ENCODE measurements at places on chromosomes 2 and 18.

DNA sequence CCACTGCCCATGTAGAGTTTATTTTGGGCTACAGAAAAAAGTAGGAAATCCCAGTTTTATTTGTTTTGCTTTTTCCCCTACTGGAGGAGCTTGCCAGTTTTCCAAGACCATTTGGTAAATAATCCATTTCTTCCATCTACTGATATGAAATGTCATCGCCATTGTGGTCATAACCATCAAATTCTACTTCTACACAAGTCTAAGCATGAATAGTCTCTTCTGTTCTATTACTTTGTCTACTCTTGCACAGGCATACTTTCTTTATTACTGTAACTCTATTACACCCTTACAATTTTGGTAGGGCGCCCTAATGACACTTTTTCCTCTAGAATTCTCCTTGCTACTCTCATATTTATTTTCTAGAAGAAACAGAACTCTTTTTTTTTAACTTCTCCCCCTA lies 120.7 kb downstream of the ATAD2B start:
- no peak for DNase-seq

- no peak for DNase-seq
Observed at GRCh38 chr2:57902578-57902977, 144.0 kb upstream of the VRK2 start.

DNA sequence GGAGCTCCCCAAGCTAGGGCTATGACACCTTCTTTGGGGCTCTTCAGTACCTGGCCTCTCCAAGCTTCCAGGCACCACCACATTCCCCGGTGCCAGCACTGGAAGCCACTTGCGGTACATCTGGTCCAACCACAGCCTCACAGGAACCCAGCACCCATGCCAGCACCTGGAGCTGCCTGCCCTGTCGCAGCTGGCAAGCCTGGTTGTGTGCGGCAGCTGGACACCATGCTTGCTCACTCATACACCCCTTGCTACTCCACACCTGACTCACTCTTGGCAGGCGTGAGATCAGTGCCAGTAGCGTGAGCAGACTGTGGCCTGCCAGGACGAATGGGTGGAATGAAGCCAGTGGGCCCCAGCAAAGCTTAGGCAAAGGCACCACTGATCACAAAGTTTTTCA lies 34.0 kb downstream of the LRRTM4 start:
- no peak for DNase-seq

DNA sequence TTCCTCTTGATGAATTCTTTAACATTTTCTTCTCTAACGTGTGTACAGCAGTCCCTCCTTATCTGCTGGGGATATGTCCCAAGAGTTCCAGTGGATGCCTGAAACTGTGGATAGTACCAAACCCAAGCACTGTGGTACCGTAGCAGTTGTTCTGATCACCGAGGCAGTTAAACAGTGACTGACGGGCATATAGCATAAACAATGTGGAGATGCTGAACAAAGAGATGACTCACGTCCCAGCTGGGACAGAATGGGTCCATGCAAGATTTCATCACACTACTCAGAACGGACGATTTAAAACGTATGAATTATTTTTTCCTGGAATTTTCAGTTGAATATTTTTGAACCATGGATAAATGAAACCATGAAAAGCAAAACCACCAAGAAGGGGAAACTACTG lies 54.5 kb upstream of the SPAG16 start:
- DNase-seq: no peak

DNA sequence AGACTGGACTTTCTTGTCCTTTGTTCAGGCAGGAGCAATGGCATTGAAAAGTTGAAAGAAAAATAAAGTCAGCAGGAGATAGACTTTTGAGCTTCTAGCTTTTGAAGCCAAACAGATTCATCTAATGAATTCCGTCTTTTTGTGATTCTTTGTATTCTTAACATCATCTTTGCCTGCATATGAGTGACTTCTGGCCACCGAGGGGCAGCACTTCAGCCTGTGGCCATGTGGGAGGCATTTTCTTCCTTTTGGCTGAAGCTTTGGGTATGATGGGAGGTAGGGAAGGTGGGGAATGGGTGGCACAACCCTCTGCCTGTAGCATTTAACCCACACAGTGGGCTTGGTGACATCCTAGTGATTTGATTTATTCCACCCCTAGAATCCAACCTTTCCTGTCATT lies 220.6 kb downstream of the SETBP1 start:
- no peak for DNase-seq

- no peak for DNase-seq
Observed at GRCh38 chr2:42757981-42758740, 5.8 kb downstream of the OXER1 start.

DNA sequence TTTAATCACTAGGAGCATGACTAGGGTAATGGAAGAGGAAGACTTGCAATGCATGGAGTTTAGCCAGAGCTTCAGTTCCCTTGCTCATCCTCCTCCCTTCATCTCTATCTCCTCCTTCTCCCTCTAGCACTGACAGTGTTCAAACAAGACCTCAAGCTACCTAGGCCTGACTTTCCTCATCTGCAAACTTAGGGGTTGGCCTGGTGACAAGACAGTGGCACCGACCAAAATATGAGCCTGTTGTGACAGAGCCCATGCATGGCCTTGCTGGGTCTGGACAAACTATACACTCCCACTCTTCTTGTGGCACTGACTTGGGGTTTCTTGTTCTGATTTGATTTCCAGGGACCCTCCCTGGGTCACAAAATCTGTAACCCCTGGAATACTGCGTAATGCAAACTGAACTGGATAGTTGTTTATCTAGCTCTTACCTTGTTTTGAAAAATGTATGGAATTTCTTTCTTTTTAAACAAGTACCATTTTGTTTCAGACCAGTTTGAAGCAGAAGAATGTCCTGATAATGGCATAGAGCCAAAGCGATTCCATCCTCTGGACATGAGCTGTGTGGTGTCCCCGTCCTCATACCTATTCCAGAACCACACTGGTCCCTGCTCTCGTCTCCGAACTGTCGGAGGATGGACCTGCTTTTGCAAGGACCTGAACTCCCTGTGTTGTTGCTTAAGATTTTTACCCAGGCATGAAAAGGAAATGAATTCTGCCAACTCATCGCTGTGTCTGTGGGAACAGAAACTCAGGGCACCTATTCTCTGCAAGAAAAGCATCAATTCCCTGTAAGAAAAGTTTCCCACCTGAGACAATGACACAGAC lies 33.4 kb upstream of the PPP4R1 start:
- DNase-seq: no peak

DNA sequence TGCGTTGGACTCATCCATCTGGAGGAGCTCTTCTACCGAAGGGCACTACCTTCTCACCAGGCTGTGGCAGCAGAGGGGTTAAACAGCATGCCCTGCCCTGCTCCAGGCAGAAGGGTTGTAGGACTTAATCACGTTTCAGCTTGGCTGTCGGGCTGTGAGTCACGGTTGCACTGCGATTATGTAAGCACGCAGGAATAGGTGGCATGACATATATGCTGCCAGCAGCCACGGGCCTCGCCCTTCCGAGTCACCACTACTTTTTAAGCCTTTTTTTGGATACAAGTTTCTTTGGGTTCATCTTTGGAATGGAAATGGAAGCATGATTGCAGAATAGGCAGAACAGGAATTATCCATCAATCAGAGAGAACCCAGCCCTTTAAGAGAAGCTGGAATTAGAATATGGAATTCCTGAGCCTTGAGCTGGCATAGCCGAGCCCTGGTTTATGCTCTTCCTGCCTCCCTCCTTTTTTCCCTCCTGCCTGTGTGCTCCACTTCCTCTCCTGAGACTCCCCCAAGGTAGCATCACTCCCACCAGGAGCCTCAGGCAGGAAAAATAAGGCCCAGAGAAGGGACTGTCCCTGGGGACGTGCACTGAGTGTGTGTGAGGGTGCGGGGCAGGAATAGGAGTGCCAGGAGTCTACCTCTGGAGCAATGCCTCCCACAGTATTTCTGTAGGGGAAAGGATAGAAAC lies 86.8 kb downstream of the SEMA4F start:
- DNase-seq: no peak

- no peak for DNase-seq
Observed at GRCh38 chr2:186559370-186559769, 30.5 kb upstream of the ITGAV start.

DNA sequence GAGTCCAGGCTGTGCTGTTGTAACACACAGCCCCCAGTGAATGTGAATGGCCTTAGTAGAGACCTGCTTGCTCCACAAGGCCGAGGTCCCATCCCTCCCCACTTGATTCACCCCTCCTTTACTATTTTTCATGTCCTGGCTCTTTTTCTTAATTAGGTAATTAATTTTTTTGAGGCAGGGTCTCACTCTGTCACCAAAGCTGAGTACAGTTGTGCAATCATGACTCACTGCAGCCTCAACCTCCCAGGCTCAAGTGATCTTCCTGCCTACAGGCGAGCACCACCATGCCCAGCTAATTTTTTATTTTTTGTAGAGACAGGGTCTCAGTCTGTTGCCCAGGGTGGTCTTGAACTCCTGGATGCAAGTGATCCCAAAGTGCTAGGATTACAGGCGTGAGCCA lies 19.3 kb downstream of the FBLN7 start:
- no peak for DNase-seq

DNA sequence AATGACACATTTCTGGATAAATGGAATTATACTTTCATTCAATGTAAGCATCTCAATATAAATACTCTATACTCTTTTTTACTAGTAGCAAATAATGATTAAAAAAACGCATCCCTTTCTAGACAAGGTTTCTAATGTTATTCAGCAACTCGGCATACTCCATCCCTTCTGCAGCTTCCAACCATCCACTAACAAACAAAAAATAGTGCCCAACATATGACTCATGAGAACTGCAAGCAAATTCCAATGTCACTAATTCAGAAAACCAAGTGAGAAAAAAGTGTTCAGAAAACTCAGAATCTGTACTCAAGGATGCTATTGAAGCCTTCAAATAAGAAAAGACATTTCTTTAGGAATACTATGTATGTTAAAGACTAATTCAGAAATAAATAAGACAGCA lies 140.0 kb downstream of the BAZ2B start:
- DNase-seq: no peak

GRCh38 chr2:25988134-25988533 lies 5.8 kb upstream of the KIF3C start:
- DNase-seq: no peak

- DNase-seq: no peak
Observed at GRCh38 chr18:32378705-32379104, 92.0 kb downstream of the GAREM1 start.

GRCh38 chr18:58057291-58057965 lies 13.4 kb downstream of the NEDD4L start:
- no peak for DNase-seq

- DNase-seq: no peak
Observed at GRCh38 chr18:5106730-5107129, 90.3 kb downstream of the AKAIN1 start.

- no peak for DNase-seq
Observed at GRCh38 chr2:113216321-113216720, 42.5 kb downstream of the PSD4 start.

All from stimulated activated naive B cell treated with anti-CD40 and anti-IgM and Interleukin-4, amounts not matched to agents 10 μg/mL and 1 μg/mL and 100 μg/mL, for 72 hours (primary cell).